GDM1 (cell line): ENCODE measurements at places on chromosomes 7 and 10.

DNA sequence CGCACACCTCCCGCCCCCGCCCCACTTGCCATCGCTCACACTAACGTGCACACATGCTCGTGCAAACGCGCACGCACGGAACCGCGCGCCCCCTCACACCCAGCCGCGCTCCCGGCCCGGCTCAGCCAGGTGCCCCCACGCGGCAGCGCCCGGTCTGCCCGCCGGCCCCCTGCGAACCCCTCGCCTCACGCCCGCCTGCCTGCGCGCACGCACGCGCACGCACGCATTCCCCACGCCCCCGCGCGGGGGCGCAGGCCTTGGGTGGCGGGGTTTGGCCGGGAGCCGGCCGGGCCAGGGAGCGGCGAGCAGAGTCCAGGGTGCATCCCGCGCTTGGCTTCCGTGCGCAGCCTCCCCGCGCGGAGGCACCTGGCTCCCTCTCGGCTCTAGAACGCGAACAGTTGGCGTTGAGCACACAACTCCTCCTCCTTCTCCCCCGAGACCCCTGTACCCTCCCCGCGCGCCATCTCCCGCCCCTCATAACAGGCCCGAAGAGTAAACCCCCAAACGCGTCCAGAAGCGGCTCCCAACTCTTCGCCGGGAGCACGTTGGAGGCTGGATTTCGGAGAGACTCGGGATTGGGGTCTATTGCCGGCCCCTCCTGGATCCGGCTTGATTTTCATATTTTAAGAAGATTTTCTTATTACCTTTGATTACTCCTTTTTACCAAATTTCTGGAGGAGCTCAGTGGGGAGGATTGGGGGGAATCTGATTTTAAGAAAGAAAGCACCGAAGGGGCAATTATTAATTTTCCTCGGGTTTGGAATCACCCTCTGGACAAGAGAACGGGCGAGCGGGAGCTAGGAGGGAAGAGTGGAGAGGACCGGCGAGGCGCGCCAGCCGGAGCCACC is 527 bp upstream of the SORCS3 start:
- DNase-seq = no peak

- DNase-seq = no peak
Observed at GRCh38 chr7:2884161-2884560, 40.1 kb upstream of the GNA12 start.

DNA sequence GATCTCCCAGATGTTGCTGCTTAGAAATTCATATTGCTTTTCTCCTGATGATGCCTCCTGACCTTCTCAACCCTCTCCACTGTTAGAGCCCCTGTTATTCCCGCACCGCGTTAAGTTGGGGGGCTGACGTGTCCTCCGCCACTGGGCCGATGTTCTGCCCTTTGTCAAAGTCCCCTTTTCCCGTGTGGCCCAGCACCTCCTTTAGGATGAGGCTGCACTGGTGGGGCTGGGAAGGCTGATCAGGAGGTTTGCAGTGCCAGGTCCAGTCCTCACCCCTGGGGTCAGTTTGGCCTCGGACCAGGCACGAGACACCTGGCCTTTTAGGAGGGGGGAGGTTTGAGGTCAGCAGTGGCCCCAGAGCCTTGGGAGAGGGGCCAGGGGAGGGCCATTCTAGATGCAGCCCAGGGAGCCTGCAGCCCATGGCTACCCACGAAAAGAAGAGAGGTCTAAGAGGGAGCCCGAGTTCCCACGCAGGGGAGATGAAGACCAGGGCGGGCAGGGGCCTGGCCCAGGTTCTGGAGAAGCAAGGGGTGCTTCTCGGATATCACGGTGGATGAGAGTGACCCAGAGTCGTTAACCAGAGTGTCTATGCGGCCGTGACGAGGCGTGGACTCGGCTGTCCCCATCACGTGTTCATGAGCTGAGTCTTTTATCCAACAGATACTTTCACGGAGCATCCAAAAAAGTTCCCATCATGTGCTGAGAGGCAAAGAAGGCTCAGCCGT is 150.4 kb downstream of the DNAJB6 start:
- DNase-seq = no peak

DNA sequence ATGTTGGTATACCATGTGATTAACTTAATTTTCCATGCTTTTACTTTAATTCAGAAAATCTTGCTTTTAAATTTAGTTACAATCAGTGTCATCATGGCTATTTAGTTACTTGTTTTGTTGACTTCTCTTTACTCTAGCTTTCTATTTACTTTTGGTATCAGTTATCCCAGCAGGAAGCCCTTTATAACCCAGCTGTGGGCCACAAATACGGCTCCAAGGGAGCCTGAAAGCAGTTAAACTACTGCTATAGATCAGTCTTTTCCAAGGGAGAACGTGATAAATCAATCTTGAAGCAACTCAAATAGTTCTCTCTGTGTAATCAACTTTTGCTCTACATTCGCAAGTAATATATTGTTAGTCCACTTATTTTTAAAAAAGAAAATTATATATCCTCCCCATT is 287.4 kb downstream of the CACNA2D1 start:
- DNase-seq = no peak

GRCh38 chr7:116571037-116571436 is 46.2 kb downstream of the CAV1 start:
- no peak for DNase-seq

GRCh38 chr10:79149662-79150443 is 81.1 kb downstream of the ZMIZ1 start:
- no peak for DNase-seq

- peak; percentile 45 for DNase-seq
Observed at GRCh38 chr10:73907841-73908517, 3.0 kb upstream of the PLAU start.

GRCh38 chr10:121007264-121007663 is 156.1 kb downstream of the WDR11 start:
- DNase-seq = no peak

GRCh38 chr7:101185258-101185839 is 5.3 kb upstream of the NAT16 start:
- DNase-seq = no peak

GRCh38 chr7:66725843-66726242 is 14.7 kb upstream of the RABGEF1 start:
- DNase-seq = no peak

GRCh38 chr7:17934094-17934493 is 6.2 kb downstream of the SNX13 start:
- no peak for DNase-seq
